ENCODE measurements at places on chromosomes 3 and 15.
A peak's percentile ranks its signal among the peaks of the same experiment; 100 is the strongest.

DNA sequence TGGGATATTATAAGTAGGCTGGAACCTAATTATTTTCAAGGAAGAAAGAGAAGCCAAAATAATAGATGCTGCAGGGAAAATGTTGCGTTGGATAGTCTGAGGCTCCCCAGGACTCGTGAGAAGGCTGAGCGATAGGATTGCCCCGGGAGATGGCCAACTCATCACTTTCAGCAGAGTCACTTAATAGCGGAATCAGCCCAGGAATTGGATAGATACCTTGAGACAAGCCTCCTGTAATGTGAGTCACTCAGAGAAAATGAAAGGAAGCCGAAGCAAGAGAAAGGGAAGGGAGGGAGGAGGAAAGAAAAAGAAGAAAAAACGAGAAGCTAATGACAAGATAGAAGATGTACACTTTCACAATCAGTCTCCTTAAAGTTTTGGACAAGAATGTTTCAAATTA is 94.3 kb downstream of the SQOR start:
- DNase-seq: no peak

DNA sequence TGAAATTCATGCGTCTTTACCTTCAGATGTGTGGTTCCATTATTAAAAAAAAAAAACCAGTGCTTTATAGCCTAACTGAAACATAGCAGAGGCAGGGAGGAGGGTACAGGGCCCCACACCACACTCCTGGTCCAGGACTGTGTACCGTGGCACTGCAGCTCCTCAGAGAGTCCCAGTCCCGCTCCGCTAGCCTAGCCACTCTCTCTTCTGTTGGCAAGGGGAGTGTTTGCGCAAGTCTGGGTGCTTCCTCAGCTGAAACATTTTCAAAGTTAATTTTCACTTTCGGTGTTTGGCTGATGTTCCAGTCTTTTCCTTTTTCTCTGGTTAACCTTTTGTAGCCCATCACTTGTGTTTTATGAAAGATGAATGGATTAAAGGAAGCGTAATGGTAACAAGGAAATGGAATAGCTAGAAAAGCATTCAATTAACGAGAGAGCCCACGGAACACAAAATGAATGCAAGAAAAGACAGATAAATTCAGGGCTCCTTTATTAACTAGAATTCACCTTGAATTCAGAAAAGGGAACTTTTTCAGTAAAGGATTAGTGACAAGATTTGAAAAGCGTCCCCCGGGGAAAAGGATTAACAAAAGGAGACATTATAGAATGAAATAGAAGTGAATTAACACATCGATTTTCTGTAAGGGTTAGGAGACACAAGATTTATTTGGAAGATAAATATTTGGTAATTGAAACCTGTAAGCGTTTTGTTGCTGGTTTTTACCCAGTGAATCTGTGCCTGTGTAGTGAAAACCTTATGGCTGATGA is 177.0 kb downstream of the CACNA2D3 start:
- DNase-seq: no peak

GRCh38 chr15:51104512-51104911 is 9.8 kb upstream of the TNFAIP8L3 start:
- no peak for DNase-seq

GRCh38 chr3:8651418-8652323 is 7.1 kb upstream of the SSUH2 start:
- no peak for DNase-seq

GRCh38 chr3:77139624-77140023 is 99.7 kb downstream of the ROBO2 start:
- DNase-seq: no peak

DNA sequence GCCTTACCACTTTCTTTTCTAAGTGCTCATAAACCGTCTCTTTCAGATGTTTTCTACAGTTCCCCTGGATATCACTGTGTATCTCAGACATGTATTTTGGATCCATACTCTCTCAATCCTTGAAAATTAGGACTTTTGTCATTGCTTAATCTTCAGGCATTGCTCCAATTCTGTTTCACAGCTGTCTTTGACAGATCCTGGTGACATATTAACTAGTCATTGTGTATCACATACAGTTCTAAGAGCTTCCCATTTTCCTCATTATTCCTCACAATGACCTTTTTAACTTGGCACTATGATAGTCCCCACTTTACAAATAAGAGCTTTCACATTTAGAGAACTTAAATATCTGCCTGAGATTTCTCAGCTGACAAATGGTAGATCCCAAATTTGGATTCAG is 151.7 kb downstream of the CLSTN2 start:
- DNase-seq: no peak

- no peak for DNase-seq
Measured at GRCh38 chr3:113070681-113071113, 79.9 kb downstream of the GTPBP8 start.

DNA sequence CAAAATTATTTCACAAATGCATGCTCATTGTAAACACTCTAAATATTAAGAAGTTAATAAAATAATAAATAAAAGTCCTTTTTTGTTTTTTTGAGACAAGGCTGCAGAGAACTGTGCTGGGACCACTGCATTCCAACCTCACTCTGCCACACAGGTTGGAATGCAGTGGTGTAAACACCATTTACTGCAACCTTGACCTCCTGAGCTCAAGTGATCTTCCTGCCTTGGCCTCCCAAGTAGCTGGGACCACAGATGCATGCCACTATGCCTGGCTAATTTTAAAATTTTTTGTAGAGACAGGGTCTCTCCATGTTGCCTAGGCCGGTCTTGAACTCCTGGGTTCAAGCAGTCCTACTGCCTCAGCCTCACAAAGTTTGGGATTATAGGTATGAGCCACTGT is 578.4 kb downstream of the ZIC1 start:
- no peak for DNase-seq

GRCh38 chr15:76439542-76439941 is 103.0 kb downstream of the ISL2 start:
- DNase-seq: no peak

- no peak for DNase-seq
Measured at GRCh38 chr3:118543832-118544231, 490.8 kb downstream of the IGSF11 start.

DNA sequence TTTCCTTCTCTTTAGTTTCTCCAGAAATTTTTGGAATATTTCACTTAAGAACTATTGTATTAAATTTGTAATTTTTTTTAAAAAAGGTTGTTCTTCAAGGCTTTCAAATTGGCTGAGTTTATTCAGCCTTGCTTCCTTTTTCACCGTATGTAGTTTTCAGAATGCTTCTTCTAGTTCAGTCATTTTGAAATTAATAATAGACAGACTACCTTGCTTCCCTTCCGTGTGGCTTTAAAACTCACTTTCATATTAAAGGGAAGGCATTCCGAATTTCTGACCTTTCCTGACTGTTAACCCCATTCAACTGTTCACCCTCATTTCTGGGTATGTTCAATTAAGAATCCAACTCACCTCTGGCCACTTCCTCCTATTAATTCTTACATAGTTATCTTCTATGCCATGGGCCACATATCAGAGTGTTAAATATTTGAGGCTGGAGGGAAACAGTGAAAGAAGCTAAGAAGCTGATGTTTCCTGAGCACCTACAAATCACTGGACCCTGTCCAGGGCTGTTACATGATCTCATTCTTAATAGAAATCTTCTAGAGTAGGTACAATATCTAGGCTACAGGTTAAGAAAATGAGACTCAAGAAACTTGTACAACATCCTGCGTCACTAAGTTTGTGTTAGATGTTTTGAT is 237.5 kb downstream of the P3H2 start:
- DNase-seq: no peak

DNA sequence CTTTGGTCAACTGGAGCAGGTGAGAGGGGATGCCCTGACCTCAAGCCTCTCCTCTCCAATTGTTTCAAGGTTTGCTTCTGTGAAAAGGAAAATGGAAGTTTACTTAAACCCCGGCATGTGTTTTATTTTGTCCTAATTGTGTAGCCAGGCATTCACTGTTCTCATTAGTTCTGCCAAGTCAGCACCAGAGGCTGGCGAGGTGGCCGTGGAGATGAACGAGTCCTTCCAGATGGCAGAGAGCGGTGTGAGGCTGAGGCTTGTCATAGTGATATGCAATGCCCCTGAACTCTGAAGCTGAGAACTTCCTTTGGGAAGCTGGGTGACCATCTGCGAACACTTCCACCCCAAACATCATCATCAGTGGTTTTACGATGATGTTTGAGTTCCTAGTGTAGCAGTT is 199.6 kb downstream of the TJP1 start:
- no peak for DNase-seq

- no peak for DNase-seq
Measured at GRCh38 chr3:143383421-143383820, 263.9 kb downstream of the CHST2 start.

- DNase-seq: no peak
Measured at GRCh38 chr3:110456001-110456400, 615.6 kb upstream of the NECTIN3 start.

GRCh38 chr3:73214846-73215245 is 153.4 kb downstream of the EBLN2 start:
- no peak for DNase-seq

- peak; percentile 45 for DNase-seq
Measured at GRCh38 chr3:39150148-39150802, 3.1 kb downstream of the CSRNP1 start.

- no peak for DNase-seq
Measured at GRCh38 chr3:195440379-195440778, 2.4 kb downstream of the ACAP2 start.

DNA sequence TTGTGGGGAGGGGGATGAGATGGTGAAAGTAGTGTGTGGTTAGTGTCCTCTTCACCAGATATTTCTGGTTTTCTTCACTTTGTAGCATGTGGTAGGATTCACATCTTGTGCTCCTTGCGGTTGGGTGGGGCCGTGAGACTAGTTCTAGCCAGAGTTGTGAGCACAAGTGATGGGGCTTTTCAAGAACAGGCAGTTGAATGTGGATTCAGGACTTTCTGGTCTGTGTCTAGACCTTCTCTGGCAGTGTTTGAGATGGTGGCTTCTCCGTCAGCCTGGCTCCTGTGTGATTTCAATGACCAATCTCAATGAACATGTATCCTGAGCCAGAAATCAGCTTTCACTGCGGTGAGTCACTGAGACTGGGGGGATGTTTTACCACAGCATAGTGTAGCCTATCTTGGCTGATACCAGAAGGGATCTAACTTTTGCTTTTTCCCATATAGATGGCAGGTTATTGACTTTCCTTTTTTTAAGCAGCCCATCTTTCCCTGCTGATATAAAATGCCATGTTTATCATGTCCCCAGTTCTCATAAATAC is 82.6 kb downstream of the RPLP1 start:
- no peak for DNase-seq

DNA sequence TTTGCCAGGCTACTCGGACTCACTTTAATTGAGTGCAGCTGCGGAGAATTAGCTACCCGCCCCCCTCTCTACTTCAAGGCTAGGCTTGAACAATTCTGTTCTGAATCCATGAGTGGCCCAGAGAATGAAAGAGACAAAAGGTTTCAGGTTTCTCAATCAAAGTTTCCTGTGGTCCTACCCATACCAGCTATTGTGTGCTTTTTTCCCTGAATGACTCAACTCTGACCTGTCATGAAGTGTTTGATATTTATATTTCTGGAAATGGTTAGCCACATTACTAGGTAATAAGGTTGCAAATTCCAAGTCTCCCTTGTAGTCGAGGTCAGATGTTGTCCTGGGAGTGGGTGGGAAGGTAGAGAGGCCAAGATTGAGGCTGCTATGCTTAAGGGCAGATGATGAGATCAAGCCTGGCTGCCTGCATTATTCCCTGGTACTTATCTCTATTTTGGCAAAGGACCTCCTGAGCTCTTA is 392.7 kb upstream of the TBL1XR1 start:
- DNase-seq: no peak

GRCh38 chr3:117427081-117427480 is 717.5 kb downstream of the TUSC7 start:
- DNase-seq: no peak

- no peak for DNase-seq
Measured at GRCh38 chr3:88385090-88385489, 235.3 kb downstream of the C3orf38 start.

DNA sequence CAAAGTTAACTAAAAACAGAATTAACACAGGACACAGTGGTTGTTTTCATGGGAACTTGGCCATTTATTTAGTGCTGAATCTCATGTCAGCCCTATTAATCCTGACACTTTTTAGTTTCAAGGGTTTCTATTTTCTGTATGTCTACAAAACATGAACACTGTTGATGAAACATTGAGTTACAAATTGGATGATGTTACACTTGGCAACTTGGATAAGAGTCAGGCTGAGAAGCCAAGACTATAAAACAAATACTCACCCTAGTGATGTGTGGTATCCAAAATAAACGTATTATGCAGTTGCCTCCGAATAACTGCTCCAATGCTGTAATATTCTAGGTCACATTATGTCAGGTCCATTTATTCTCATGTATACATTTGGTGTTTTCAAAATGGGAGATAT is 349.6 kb downstream of the ZIC1 start:
- DNase-seq: no peak

DNA sequence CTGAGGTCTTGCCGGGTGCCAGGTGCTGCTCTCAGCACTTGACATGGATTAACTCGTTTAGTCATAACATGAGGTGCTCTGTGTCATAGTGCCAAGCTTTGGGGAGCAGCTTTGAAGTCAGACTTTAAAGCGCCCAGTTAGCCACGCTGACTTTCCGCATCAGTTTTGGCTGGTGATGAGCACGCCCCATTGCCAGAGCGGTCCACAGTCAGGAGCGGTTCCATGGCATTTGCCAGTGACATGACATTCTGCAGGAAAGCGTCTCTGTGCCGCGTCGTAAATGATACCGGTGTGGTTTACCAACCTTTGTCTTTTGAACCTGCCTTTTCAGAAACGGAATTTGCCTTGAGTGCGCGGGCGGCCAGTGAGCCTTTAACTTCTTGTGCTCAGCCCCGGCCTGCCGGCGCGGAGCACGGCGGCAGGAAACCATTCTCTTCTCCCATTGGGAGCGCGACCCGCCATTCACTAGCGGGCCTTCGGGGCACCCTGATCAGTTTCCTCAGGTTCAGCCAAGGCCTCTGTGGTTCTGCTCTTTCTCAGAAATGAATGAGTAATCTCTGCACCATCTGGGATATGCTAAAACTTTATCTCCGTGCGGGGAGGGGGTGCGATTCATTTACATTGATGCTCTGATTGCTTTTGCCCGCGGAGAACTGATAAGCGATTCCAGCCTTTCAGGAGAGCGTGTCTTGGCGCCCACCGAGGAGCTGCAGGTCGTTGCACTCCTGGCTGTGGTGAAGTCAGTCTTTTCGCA is 1.7 kb upstream of the SLC2A2 start:
- DNase-seq: peak; percentile 59

DNA sequence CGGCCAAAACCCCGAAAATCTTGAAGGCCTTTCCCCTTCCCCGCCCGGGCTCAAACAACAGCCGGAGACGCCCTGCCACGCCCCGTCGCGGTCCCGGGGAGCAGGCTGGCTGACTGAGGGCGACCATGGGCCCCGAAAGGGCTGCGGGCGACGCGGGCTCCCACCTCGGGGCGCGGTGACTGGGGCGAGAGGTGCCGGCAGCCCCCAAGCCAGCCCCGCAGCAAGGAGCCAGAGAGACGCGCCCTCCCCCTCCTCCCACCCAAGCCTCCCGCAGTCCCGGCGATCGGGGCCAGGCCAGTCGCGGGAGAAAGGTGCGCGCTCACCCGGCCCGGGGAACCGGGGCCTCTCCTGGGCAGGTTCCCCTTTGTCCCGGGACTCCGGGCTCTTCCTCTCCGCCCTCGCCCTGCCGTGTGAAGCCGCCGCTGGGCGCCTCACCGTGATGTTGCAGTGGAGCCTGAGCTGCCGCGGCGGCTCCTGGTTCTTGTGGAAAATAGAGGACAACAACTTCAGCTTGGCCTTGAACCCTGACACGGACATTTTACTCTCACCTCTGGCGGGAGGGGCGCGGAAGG is 30.6 kb upstream of the ZSCAN2 start:
- DNase-seq: peak; percentile 79

- no peak for DNase-seq
Measured at GRCh38 chr15:91345736-91346135, 245.7 kb downstream of the SV2B start.

GRCh38 chr15:48798319-48798718 is 12.6 kb downstream of the CEP152 start:
- DNase-seq: no peak

- no peak for DNase-seq
Measured at GRCh38 chr3:114362815-114363214, 69.0 kb downstream of the TIGIT start.
